CD4-positive, alpha-beta T cell (primary cell): ENCODE measurements at places on chromosomes 2 and 18. TPM values are rescaled to one million over a fixed set of nuclear protein-coding genes. Genes with fewer than 3 reads are reported as not detected.
A peak's percentile ranks its signal among the peaks of the same experiment; 100 is the strongest.

GRCh38 chr18:61198486-61198885 is 134.7 kb upstream of the CDH20 start:
- H3K27me3 ChIP-seq = no peaks in the 10 kb centered on the region
- no peak for DNase-seq
- no peak overlapping the region for H3K27ac ChIP-seq
- H3K4me1 ChIP-seq = no peaks in the 10 kb centered on the region

Gene KIAA2012
- not detected for total RNA-seq

Gene GALM
- total RNA-seq = 5.9 TPM

DNA sequence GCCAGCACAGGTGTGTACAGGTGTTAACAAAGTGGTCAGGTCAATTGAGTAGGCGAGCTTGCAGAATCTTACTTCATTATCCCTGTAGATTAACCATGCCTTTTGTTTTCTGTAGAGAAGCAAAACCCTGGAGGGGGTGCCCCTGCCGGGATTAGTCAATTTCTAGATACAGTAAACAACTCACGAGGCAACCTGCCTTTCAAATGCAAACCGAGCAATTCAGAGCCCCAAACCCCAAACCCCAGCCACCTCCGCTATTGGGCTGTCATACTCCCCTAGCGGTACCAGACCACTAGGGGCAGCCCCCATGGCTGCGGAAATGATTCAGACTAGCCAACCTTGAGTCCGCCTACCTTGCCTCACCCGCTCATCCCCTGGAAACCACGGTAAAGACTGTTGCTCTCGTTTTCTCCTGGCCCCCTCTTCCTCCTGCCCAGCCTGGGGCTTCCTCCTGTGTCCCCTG is 61.4 kb upstream of the KIF5C start:
- no peaks in the 10 kb centered on the region for H3K36me3 ChIP-seq
- peak; percentile 32 for DNase-seq
- H3K4me1 ChIP-seq = peaks cover 15% of the 10 kb centered on the region
- H3K27me3 ChIP-seq = peaks cover 5% of the 10 kb centered on the region
- peak overlapping the region; percentile 10 for H3K4me3 ChIP-seq

- no peak overlapping the region for H3K4me3 ChIP-seq
- DNase-seq = no peak
- no peak overlapping the region for H3K27ac ChIP-seq
- H3K27me3 ChIP-seq = no peaks in the 10 kb centered on the region
- peaks cover 54% of the 10 kb centered on the region for H3K36me3 ChIP-seq
- no peaks in the 10 kb centered on the region for H3K4me1 ChIP-seq
Measured at GRCh38 chr2:24820598-24821432, 27.6 kb downstream of the CENPO start.

Gene CAPN13
- not detected for total RNA-seq

DNA sequence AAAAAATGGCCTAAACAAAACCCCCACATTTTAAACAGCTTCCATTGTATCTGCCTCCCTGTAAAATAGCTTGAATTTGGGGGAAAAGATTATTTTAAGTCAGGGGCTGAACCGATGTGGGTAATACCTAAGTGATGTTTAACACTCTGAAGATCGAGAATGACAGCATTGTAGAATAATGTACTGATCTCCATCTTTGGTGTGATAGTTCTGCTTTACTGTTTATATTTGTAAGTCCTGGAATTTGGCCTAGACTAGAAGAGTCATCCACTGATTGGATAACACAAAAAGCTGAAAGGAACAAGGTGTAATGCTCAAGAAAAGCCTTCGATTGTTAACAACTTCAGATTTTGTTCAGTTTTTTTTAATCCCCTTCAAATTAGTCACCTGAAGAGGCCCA is 53.8 kb upstream of the CCDC68 start:
- H3K4me3 ChIP-seq = no peak overlapping the region
- DNase-seq = no peak
- H3K36me3 ChIP-seq = no peaks in the 10 kb centered on the region
- H3K27ac ChIP-seq = no peak overlapping the region
- peaks cover 2% of the 10 kb centered on the region for H3K27me3 ChIP-seq
